ENCODE measurements at places on chromosomes 12 and 14. TPM values are rescaled to one million over a fixed set of nuclear protein-coding genes. Genes with fewer than 3 reads are reported as not detected.

The KSR2 gene
- total RNA-seq = 0.14 TPM

The BEGAIN gene
- total RNA-seq = 3.1 TPM

The RPS6KA5 gene
- 13.8 TPM for total RNA-seq

The NRL gene
- 1.5 TPM for total RNA-seq

- no peaks in the 10 kb centered on the region for H3K27me3 ChIP-seq
- peak within 1 kb of the TSS; percentile 81 for H3K4me3 ChIP-seq
- H3K36me3 ChIP-seq = no peaks in the 10 kb centered on the region
- peaks cover 31% of the 10 kb centered on the region for H3K4me1 ChIP-seq
- DNase-seq = peak; percentile 82
These were observed at the start of gene MAP3K12 for GRCh38 chr12:53499266-53500141. TSS of gene MAP3K12 (minus strand) at chr12:53499458. CDS start at chr12:53487391, 12,067 bp downstream.

GRCh38 chr14:22220427-22220826 is 368.6 kb downstream of the DAD1 start:
- no peaks in the 10 kb centered on the region for H3K27me3 ChIP-seq
- no peaks in the 10 kb centered on the region for H3K36me3 ChIP-seq
- no peak overlapping the region for H3K4me3 ChIP-seq

GRCh38 chr12:11649413-11650285 is at the start of gene ETV6:
TSS of gene ETV6 (plus strand) at chr12:11649674. CDS start at chr12:11650128, 454 bp downstream.
- peaks cover 33% of the 10 kb centered on the region for H3K4me1 ChIP-seq
- no peaks in the 10 kb centered on the region for H3K27me3 ChIP-seq
- peak within 1 kb of the TSS; percentile 100 for H3K27ac ChIP-seq

GRCh38 chr14:30337456-30337855 is 221.5 kb upstream of the G2E3 start:
- peaks cover 25% of the 10 kb centered on the region for H3K4me1 ChIP-seq
- peaks cover 8% of the 10 kb centered on the region for H3K27me3 ChIP-seq
- H3K4me3 ChIP-seq = no peak overlapping the region
- H3K36me3 ChIP-seq = peaks cover 2% of the 10 kb centered on the region
- no peak for DNase-seq
